ENCODE measurements at places on chromosomes 6 and 20.
A peak's percentile ranks its signal among the peaks of the same experiment; 100 is the strongest.

- no peak for DNase-seq
These were observed 67.2 kb downstream of the EZR start for GRCh38 chr6:158751921-158752320.

- no peak for DNase-seq
These were observed 86.5 kb downstream of the CRYBG1 start for GRCh38 chr6:106446983-106447382.

GRCh38 chr20:47196091-47197081, 160.1 kb downstream of the ZMYND8 start:
- DNase-seq: peak; percentile 66

- DNase-seq: peak; percentile 20
These were observed 158.1 kb downstream of the DTNBP1 start for GRCh38 chr6:15504581-15505350.

- no peak for DNase-seq
These were observed 54.3 kb upstream of the TASP1 start for GRCh38 chr20:13692802-13693736.

GRCh38 chr20:48908656-48909319, 12.7 kb upstream of the ARFGEF2 start:
- no peak for DNase-seq

GRCh38 chr6:14278446-14278845, 160.9 kb downstream of the CD83 start:
- no peak for DNase-seq

Data from Kasumi-1 (cell line).